Foreskin keratinocyte (primary cell): ENCODE measurements at places on chromosomes 5 and 9.

- DNase-seq: no peak
These were observed 1.7 kb upstream of the PLPPR1 start for GRCh38 chr9:101026824-101027223.

DNA sequence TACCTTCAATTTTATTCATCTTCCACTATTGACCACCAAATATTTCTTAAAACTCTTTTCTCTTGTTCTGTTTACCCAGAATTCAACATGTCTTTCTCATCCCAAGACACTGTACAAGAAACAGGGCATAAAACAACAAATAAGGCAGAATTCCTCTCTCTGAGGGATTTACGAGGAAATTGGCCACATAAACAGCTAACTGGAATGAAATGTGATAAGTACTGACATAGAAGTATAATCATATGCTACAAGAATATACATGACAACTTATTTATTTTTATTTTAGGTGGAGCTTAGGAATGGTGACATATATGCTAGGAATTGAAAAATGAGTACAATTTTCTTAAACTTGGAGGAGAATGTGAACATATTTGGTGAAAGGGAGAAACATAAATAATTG is 48.8 kb upstream of the FBN2 start:
- no peak for DNase-seq

GRCh38 chr5:5638211-5638610 is 215.7 kb downstream of the ICE1 start:
- DNase-seq: no peak

DNA sequence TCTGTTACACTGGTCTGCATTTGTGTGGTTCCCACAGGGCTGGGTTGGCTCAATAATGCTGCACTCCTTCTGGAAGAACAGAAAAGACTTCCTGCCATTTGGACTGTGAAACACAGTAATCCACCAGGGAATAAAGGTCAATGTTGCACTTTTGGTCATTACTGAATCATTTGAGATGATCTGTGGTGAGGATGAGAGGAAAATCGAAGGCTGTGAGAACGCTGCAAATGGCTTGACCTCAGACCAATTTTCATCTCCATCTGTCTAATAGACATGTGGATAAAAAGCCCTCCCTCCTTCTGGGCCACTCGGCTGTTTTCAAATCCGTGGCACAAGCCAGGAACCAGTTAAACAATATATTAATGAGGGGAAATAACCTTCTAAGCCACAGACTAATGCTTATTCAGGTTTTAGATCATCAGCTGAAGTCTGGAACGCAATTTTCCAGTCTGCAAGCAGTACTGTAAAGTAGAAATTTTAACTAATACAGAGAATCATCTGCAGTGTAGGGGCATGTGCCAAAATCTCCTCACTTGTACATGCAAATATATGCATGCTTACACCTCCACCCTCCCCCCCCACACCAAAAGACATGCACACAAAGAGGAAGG is 20.2 kb downstream of the TLE1 start:
- DNase-seq: no peak

DNA sequence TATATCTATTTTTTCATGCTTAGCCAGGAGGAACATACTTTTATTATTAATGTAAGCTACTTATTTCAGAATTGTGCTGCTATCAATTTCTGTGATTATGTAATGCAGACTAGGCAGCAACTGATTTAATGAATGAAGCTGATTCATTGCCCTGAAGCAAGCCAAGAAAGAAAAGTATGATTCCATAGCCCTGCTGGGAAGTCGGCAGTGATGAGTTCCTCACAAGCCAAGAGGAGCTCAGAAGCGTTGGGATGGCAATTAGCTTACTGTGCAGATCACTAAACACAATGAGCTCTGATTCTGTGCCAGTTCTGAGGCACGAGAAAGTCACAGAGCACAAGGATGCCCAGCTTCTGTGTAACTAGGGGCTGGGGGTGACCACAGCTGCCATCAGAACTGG is 254.3 kb upstream of the KLF9 start:
- DNase-seq: peak; percentile 42

GRCh38 chr9:70081120-70081495 is 37.5 kb downstream of the MAMDC2 start:
- no peak for DNase-seq

- DNase-seq: no peak
These were observed 148.8 kb downstream of the IRX2 start for GRCh38 chr5:2602451-2603271.

DNA sequence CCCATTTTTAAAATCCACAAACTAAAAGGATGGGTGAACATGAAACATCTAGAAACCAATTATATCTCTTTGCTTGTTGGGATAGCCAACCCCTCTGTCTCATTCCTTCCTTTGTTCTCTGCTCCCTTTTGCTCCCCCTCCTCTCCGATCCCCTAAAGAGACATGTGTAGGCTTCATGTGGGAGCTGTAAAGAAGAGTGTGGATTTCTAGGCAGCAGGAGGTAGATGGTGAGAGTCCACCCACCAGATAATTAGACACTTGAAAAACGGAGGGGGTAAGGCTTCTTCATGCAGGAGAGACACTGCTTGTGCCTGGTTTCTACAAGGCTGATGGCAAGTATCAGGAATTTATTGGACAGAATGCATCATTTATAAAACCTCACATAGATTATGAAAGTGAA is 27.3 kb upstream of the CFAP157 start:
- no peak for DNase-seq

DNA sequence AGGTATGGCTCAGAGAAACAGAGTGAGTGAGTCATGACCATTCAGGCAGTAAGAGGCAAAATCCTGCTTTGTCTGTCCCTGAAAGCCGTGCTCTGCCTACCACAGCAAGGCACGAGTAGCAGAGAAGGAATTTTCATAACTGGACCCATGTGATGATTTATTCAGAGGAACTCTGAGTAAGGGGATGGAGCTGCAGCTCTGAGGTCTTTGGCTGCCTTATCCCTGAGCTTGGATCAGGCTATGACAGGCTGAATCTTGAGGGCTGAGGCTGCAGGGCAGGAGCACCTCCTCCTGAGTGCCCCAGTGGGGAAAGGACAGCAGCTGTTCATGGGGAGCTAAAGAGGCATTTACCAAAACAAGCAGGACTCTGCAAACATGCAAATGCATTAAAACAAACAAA is 183.4 kb downstream of the PAPPA start:
- peak; percentile 20 for DNase-seq

GRCh38 chr5:92514896-92515295 is 1066.1 kb downstream of the NR2F1-AS1 start:
- DNase-seq: peak; percentile 40

GRCh38 chr9:108850293-108850897 is 5.4 kb downstream of the ACTL7B start:
- no peak for DNase-seq

- DNase-seq: no peak
These were observed 108.1 kb upstream of the PRRC1 start for GRCh38 chr5:127409246-127409917.

DNA sequence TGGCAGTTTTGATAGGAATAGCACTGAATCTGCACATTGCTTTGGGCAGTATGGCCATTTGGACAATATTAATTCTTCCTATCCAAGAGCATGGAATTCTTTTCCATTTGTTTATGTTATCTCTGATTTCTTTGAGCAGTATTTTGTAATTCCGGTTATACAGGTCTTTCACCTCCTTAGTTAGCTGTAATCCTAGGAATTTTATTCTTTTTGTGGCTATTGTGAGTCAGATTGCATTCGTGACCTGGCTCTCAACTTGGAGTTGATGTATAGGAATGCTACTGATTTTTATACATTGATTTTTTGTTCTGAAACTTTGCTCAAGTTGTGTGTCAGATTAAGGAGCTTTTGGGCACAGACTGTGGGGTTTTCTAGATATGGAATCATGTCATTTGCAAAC is 24.0 kb downstream of the TMEM161B start:
- DNase-seq: peak; percentile 69

DNA sequence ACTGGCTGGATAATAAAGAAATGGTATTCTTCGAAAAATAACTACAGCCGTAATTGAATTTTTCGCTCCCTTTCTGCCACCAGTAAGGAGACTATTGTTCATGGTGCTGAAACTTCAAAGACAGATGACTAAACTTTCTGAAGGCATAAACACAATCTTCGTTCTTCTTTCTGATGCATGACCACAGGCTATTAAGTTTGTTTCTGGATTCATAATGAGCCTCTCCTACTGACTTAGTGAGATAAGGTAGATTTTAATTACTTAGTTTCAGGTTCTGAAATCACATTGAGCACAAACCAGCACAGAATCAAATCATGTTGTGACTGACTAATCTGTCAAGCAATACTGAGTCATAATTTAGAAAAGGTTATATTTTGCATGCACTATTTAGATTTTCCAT is 441.8 kb upstream of the CCNG1 start:
- no peak for DNase-seq

GRCh38 chr5:15363601-15364000 is 136.4 kb upstream of the FBXL7 start:
- no peak for DNase-seq

- DNase-seq: no peak
These were observed 39.2 kb upstream of the LRRTM2 start for GRCh38 chr5:138914338-138914737.

DNA sequence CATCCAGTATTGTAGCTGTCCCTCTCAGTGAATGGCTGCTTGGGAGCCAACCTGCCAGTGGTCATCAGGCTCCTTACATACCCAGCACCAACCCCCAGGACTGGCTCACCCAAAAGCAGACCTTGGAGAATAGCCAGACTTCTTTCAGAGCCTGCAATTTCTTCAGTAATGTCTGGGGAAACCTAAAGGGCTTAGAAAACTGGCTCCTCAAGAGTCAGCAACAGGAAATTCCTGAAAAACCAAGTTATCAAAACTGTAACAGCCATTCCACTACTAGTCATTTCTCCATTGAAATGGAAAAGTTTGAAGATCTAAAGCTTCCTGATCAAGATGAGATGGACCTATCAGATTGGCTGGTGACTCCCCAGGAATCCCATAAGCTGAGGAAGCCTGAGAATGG is 12.3 kb upstream of the STING1 start:
- no peak for DNase-seq

DNA sequence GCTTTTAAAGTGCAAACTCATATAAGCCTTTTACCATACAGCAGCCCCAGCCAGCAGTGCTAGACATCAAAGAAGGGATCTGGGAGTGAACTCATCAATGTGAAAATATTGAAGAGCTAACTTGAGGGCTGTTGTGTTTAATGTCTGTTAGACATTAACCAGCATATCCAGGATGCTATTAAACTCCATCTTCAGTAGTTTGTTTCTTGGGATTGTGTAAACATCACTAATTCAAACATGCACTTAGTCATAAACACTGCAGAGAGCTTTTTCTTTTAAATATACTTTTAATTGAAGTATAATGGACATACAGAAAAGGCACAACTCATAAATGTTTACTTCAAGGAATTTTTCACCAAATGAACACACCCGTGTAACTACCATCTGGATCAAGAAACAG is 81.8 kb downstream of the TMEM252 start:
- no peak for DNase-seq

DNA sequence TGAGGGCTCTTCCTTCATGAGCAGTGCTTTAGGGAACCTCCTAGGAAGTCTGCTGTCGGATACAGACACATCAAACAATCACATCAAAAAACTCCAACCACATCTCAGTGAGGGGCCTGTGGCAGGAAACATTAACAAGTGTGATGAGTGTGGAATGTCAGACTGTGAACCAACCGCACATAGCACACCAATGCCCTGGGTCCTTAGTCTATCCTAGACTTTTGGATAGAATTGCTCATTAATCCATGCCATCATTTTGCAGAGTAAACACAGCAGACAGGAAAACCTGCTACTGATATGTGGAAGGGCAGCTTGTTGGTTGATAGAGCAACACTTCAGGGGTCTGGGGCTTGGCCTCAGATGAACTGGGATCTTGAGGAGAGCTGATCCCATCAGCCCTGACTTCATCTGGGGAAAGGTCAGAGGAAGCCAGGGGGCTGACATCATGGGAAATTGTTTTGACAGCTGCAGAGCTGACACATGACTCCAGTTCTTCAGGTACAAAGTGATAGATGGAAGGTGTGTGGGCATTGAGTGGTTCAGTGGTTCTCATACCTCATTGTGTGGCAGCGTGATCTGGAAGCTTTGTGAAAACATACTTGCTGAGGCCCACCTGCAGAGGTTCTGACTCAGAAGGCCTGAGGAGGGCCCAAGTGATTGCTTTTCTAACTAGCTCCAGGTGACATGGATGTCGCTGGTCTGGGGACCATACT is 193.3 kb downstream of the DIRAS2 start:
- DNase-seq: no peak

DNA sequence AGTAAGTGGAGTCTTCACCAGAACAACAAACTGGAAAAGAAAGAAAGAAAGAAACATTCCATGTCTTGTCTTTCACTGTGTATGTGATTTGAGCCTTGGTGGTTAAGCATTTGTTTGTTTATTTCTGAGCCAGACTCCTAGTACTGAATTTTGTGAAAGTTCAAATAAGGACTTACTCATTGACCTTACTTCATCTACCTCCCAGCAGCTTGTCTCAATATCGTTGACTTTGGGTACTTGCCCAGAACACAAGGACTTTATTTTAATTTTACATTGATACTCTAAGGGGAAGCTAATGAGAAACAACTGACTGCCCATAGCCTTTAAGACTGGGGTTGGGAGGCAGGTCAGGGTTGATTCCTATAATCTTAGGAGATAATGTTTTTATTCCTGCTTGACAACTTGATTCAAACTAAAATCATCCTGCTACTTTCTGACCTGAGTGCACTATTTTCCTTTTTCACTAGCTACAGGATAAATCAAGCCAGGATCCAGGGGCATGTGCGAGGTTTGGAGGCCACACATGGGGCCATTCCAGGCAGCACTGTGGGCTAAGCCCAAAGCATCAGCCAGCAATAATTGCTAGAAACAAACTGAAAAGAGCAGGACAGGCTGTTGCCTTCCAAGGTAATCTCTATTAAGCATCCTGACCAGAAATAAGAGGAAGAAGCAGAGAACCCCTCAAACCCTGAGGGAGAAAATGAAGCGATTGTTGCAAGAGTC is 138.9 kb upstream of the RUSC2 start:
- DNase-seq: no peak

GRCh38 chr9:75685062-75685461 is 205.4 kb upstream of the PCSK5 start:
- DNase-seq: no peak

- DNase-seq: no peak
These were observed 107.0 kb upstream of the MVB12B start for GRCh38 chr9:126219648-126220063.

- no peak for DNase-seq
These were observed 2.0 kb upstream of the LMX1B start for GRCh38 chr9:126611592-126612325.

GRCh38 chr9:2934883-2935282 is 91.0 kb upstream of the PUM3 start:
- no peak for DNase-seq

DNA sequence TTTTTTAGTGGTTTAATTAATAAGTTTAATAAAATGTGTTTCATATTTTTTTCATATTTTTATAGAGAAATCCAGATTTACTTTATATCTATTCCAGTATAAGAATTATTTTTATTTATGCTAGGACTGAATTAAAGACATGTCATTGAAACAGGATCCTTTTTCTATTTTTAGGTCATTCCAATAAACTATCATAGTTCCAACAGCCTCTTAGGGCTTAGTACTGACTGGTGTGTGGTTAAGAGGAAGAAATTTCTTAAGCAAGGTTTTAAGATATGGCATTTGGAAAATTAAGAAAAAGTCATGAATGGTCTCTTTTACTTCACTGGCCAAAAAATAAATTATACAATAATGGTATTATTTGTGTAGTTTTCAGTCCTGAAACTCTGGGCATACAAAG is 31.2 kb upstream of the PRR16 start:
- no peak for DNase-seq

GRCh38 chr5:143117821-143118220 is 285.7 kb downstream of the NR3C1 start:
- DNase-seq: no peak
